Stomach (tissue), 19 donors: ENCODE measurements at places on chromosomes 3 and 15. TPM values are rescaled to one million over a fixed set of nuclear protein-coding genes. Genes with fewer than 3 reads are reported as not detected.
A peak's percentile ranks its signal among the peaks of the same experiment; 100 is the strongest.

CORO2B gene
- total RNA-seq = not detected

TRH gene
- not detected for total RNA-seq

DNA sequence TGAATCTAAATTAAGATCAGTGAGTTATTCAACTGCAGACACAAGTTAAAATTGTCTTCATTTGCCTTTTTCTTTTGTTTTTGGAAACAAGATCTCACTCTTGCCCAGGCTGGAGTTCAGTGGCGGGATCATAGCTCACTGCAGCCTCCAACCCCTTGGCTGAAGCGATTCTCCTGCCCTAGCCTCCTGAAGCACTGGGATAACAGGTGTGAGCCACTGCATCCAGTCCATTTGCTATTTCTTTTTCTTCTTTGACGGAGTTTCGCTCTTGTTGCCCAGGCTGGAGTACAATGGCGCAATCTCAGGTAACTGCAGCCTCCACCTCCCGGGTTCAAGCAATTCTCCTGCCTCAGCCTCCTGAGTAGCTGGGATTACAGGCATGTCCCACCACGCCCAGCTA lies 10.3 kb downstream of the RNF168 start:
- peaks cover 6% of the 10 kb centered on the region for H3K36me3 ChIP-seq
- H3K4me3 ChIP-seq = no peak overlapping the region
- H3K4me1 ChIP-seq = peaks cover 11% of the 10 kb centered on the region

DNA sequence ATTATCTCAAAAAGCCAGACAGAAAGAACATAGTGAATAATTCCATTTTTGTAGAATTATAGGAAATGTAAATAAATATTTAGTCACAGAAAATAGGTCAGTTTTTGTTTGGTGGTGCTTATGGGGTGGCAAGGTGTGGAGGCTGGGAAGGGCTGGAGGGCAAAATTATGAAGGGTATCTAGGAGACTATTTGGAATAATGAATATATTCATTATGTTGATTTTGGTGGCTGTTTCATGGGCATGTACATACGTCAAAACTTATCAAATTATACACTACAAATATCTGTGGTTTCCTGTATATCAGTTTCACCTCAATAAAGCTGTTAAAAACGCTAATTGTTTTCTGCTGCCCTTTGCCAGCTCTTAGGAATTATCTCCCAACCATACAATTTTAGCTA lies 298.7 kb upstream of the GOLIM4 start:
- no peak for DNase-seq
- no peak overlapping the region for H3K27ac ChIP-seq
- no peaks in the 10 kb centered on the region for H3K27me3 ChIP-seq
- H3K36me3 ChIP-seq = no peaks in the 10 kb centered on the region

DNA sequence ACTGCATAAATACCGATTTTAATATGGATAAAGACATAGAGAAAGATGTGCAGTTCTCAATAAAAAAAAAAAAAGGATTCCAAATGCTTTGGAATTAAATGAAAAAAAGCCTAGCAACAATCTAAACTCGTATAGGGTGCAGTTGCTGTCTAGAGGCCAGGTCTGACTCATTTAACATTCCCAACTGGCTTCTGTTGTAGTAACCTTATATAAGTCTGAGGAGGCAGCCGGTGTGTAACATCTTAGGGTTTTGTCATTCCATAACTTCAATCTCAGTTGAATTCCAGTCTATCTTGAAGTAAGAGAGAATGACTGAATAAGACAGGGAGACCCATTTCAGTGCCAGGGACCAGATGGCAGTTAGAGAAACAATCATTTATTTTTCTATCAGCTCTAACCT lies 6.5 kb downstream of the PDCD10 start:
- DNase-seq = no peak
- H3K27me3 ChIP-seq = no peaks in the 10 kb centered on the region
- H3K4me1 ChIP-seq = peaks cover 22% of the 10 kb centered on the region
- no peak overlapping the region for H3K27ac ChIP-seq

- no peaks in the 10 kb centered on the region for H3K27me3 ChIP-seq
- no peak overlapping the region for H3K27ac ChIP-seq
- no peaks in the 10 kb centered on the region for H3K4me1 ChIP-seq
- H3K36me3 ChIP-seq = no peaks in the 10 kb centered on the region
- H3K4me3 ChIP-seq = no peak overlapping the region
Observed at GRCh38 chr3:115211810-115212492, 64.9 kb upstream of the ZBTB20 start.

- DNase-seq = peak; percentile 26
- H3K4me1 ChIP-seq = peaks cover 10% of the 10 kb centered on the region
- H3K4me3 ChIP-seq = peak overlapping the region; percentile 80
- H3K27ac ChIP-seq = peak overlapping the region; percentile 82
- H3K27me3 ChIP-seq = peaks cover 37% of the 10 kb centered on the region
Observed at GRCh38 chr15:64774629-64775493, 528 bp downstream of the RBPMS2 start.
